ENCODE measurements at places on chromosomes 7 and 10.

- DNase-seq = no peak
Measured at GRCh38 chr7:12913002-12913401, 225.6 kb downstream of the ARL4A start.

DNA sequence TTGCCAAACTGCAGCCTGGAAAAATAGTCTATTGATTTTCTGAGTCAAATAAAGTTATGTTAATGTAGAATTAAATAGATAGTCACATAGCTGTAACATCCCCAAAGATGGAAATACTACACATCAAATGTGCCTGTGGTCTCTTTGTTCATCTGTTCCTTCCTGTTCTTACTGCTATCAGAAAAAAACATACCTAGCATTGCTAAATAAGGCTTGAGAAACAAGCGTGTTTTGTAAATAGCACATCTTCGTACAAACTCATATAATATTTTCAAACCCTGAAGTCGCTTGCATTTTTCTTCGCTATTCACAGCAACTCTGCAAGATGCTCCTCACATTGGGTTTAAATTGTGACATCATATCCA lies 116.1 kb downstream of the KLF6 start:
- DNase-seq = no peak

DNA sequence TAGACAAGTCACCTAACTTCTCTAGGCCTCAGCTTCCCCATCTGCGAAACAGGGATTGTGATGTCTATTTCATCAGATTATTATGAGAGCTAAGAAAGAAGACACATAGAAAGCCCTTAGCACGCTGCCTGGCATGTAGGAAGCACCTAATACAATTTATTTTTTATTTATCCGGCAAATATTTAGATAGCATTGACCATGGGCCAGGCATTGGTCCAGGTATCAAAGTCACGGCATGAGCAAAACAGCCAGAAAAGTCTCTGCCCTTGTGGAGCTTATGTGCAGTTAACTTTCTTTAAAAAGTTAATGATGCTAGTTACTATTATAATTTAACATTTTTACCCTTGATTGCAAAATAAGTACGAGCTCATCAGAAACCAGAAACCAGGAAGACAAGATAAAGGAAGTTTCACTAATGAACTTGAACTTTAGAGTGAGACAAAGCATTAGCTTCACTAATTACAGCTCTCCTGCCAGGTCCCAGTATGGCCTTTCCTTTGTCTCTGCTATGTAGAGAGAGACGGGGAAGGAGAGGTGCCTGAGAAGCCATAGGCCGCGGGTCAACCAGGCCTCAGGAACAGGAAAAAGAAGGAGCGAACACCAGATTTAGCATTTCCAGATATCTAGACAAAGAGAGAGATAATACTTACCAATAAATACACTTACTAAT lies 139.5 kb upstream of the ADAM12 start:
- no peak for DNase-seq

GRCh38 chr10:88896994-88897853 lies 17.2 kb downstream of the STAMBPL1 start:
- no peak for DNase-seq

GRCh38 chr10:28269842-28270456 lies 32.9 kb downstream of the MPP7 start:
- DNase-seq = no peak

- no peak for DNase-seq
Measured at GRCh38 chr7:55209366-55209765, 155.8 kb upstream of the LANCL2 start.

DNA sequence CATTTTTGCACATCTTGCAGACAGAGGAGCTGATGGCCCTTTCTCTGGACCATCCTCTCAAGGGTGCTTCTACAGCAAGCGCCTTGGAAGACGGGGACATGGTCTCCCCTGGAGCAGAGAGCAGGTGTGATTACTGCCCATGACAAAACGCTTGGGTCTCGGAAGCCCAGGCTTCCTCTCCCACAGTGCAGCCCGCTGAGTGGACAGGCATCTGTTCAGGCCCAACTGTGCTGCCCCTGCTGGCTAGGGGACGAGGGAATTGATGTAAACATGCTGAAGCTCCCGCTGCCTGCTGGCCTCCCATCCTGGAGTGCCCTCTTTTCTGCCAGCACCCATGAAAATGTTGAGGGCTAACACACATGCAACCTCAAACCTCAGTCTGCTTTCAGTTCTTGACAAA lies 14.3 kb downstream of the IL15RA start:
- DNase-seq = no peak

- no peak for DNase-seq
Measured at GRCh38 chr7:2611401-2611800, 20.4 kb upstream of the TTYH3 start.

- DNase-seq = no peak
Measured at GRCh38 chr10:122194251-122194650, 76.8 kb upstream of the BTBD16 start.

DNA sequence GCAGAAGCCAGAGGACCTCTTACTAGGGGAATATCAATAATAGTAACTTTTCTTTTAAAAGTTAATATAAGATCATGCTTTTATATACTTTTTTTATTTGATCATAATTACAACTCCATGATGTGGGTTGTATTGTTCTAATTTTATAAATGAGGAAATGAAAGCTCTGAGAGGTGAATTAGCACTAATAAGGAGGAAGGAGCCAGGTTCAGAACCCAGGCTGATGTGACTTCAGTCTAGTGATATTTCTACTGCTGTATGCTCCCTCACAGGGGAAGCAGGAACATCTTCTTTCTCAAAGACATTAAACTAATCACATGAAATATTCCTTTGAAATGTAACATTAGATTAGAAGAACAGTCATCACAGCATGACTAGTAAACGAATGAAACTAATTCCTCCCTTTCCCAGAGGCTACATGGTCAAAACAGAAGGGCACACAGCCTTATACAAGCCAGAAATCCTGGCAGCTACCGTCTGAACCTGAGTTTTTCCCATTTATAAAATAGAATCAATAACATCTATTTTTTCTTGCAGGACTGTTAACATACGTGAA lies 81.4 kb upstream of the GJD4 start:
- no peak for DNase-seq

DNA sequence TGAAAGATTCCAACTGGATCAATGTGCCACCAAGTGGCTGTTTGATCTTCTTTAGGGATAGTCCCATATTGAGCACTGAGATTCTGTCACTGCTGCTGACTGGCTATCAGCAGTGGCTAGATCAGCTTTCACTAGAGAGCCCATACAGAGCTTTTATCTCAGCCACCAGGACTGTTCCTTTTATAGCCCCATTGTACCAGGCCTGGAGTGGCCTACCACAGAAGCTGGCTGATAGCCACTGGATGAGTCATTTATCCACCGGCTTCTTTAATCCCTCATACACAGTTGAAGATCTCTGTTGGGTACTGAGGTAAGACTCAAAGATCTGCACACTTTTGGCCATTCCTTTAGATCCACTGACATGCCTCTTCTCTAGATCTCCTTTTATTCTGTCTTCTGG lies 1101.1 kb downstream of the SORCS3 start:
- DNase-seq = no peak

DNA sequence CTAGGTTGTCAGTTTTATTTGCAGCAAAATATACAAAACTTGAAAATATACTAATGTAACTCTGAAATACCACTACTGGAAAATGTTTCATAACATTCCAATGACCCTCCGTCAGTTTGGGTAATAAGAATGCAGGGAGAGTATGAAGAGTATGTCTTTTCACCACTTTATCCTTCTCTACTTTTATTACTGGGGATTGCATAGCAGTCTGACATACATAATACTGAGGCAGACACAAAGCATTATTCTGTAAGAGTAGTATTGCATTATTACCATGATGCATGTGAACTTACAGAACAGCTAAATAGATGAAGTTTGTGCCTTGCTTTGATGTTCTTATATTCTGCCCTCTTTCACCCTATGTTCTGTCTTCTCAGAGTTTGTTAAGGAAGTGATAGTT lies 151.8 kb upstream of the TPK1 start:
- no peak for DNase-seq

DNA sequence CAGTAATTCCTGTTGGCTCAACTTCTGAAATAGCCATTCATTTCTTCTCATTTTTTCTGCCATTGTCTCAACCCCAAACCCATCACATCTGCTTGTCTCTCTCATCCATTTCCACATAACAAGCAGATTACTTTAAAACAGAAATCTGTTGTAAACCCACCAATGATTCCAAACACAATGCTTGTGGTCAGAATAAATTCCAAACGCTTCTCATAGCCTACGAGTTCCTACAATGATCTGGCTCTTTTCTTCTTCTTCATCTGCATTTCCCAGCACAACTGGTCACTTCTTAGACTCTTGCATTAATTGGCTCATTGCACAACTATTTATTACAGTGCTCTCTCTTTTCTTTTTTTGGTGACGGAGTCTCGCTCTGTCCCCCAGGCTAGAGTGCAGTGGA lies 364.1 kb downstream of the GATA3 start:
- DNase-seq = no peak

- DNase-seq = no peak
Measured at GRCh38 chr7:127900732-127901685, 130.2 kb downstream of the LRRC4 start.

GRCh38 chr10:133079836-133080682 lies 7.7 kb upstream of the ADGRA1 start:
- DNase-seq = no peak

DNA sequence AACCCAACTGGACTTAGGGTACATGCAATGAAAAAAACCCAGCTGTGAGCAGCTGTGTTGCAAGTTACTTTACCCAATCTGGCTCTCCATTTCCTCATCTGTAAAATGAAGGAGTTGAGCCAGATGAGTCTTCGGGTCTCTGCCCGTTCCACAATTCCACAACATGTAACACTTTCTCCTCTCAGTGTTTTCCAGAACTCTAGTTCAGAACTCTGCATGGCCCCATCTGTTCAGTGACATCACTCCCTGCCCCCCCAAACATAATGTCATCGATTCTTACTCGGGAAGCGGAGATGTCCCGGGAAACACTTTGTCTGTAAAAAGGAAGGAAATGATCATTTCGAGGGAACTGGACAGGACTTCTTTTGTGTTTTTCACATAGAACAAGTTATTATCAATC lies 2.5 kb downstream of the SH3PXD2A start:
- no peak for DNase-seq

GRCh38 chr10:8581521-8582225 lies 527.2 kb downstream of the GATA3 start:
- DNase-seq = no peak

DNA sequence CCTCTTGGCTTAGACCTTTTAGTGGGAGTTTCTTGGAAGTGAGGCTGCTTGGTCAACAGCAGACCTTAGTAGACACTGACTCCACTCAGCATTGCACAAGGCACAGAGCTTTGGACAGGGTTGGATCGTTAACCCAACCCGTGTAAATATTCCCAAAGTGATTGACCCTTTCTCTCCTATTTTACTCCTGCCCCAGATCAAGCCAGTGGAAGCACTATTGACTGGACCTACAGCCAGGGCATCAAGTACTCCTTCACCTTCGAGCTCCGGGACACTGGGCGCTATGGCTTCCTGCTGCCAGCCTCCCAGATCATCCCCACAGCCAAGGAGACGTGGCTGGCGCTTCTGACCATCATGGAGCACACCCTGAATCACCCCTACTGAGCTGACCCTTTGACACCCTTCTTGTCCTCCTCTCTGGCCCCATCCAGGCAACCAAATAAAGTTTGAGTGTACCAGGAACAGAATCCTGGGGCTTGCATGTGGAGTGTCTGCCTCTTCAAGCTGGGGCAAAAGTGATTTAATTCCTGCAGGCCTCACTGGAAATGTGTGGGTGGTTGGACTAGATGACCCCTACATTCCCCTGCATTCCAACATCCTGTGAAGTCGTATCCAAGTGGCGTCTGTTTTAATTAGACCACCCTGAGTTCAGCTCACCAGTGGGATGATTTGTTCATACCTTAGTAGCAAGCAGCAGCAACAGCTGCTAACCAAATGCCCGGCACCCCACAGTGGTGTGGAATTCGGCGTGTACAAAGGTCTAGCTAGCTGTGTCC lies 7.5 kb downstream of the CPA1 start:
- DNase-seq = no peak

DNA sequence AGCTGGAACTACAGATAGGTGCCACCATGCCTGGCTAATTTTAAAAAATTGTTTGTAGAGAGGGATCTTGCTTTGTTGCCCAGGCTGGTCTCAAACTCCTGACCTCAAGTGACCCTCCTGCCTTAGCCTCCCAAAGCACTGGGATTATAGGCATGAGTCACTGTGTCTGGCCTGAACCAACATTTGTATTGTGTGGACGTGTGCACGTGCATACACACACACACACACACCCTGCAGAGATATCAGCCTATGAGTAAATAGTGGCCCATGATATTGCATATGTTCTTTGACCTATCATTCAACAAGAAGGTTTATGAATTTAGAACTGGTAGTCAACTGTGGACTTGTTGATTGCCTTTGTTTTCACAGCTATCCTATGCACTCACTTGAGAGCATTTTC lies 161.6 kb downstream of the BAMBI start:
- DNase-seq = no peak

DNA sequence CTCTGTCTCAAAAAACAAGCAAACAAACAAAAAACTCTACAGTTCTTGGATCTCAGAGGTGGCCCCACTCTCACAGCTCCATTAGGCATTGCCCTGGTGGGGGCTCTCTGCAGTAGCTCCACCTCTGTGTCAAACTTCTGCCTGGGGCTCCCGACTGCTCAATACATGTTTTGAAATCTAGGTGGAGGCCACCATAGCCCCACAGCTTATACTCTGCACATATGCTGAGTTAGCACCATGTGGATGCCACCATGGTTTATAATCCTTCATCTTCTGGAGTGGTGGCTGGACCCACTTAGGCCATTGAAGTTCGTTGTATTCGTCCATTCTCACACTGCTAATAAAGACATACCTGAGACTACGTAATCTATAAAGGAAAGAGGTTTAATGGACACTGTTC lies 78.4 kb downstream of the SEPTIN14 start:
- no peak for DNase-seq

DNA sequence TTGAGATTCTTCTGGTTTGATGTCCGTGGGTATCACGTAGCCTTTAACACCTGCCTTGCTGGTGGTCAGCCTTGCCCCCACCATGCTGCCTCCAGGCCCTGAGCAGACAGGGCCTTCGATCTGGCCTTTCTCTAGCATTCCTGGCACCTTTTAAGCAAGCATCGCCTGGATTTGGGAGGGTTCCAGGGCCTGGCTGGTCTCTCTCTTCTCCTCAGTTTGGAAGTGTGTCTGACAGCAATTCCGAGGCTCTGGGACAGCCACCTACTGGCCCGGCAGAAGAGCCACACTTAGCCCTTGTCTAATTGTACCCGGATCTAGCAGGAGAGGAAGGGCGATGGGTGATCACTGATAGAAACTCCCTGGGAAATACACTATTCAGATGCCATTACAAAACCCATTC lies 441.3 kb upstream of the MKI67 start:
- DNase-seq = no peak

DNA sequence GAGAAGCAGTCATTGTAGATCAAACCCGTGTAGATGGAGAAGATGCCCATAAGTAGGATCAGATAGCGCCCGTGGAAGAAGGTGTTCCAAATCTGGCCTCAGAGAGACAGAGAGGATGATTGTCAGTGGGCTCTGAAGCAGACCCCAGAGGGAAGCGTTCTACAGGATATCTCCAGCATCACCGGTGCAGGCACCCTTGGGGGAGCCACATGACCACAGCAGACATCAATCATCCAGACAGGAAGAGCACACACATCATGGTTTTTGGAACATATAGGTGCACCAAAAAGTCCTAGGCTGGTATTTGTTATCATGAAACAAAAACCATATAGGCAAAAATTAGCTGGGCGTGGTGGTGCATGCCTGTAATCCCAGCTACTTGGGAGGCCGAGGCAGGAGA lies 44.0 kb upstream of the SVOPL start:
- DNase-seq = no peak
